ENCODE measurements at places on chromosomes 1 and 21.
A peak's percentile ranks its signal among the peaks of the same experiment; 100 is the strongest.

- no peak for DNase-seq
Measured at GRCh38 chr1:53415432-53415831, 43.8 kb upstream of the DMRTB1 start.

DNA sequence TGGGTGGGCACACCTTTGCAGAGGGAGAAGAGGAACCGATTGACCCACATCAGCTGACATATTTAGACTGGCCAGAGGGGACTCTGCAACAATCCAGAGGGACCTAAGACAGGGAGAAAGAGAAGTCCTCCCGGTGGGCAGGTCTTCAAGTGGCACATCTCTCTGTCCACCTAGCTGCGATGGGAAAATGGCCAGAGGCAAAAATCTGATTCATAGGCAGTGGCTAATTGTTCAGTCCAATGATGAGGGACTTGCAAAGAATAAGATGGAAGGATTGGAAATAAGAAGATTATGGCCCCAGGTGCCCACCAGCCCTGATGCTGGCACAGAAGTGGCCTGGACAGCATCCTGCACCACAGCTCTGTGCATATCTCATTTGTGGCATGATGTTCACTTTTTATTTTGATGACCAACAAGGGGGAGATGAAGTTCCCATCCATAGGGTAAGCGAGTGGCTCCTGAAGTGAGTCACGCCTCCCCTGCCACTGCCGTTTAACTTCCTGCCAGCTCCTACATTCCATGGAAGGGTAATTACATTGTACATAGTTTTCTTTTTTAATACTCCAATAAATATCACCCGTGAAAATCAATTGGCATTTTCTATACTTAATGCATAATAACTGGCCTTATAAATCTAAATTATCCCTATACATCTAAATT lies 659.6 kb downstream of the MATN1 start:
- DNase-seq = no peak

GRCh38 chr1:230857822-230858221 lies 10.5 kb downstream of the C1orf198 start:
- DNase-seq = no peak

DNA sequence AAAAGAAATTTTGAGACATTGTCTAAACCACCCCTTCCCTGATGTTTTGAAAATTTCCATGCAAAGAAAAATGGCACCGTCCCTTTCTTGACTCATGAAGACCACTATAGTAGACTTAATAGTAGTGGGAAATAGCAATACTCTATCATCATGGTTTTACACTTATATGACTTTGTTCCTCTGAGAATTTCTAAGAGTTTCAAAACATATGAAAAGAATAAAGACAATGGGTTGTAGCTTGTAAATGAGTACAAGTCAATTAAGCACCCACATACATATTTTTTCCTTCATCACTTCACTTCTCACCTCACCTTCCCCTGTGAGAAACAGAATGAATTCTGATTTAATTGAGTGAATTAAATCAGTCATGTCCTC lies 151.7 kb downstream of the LYPLAL1 start:
- DNase-seq = no peak

GRCh38 chr1:17170571-17170970 lies 34.4 kb upstream of the PADI1 start:
- DNase-seq = no peak

- DNase-seq = no peak
Measured at GRCh38 chr1:108858230-108858950, 1.5 kb upstream of the AKNAD1 start.

DNA sequence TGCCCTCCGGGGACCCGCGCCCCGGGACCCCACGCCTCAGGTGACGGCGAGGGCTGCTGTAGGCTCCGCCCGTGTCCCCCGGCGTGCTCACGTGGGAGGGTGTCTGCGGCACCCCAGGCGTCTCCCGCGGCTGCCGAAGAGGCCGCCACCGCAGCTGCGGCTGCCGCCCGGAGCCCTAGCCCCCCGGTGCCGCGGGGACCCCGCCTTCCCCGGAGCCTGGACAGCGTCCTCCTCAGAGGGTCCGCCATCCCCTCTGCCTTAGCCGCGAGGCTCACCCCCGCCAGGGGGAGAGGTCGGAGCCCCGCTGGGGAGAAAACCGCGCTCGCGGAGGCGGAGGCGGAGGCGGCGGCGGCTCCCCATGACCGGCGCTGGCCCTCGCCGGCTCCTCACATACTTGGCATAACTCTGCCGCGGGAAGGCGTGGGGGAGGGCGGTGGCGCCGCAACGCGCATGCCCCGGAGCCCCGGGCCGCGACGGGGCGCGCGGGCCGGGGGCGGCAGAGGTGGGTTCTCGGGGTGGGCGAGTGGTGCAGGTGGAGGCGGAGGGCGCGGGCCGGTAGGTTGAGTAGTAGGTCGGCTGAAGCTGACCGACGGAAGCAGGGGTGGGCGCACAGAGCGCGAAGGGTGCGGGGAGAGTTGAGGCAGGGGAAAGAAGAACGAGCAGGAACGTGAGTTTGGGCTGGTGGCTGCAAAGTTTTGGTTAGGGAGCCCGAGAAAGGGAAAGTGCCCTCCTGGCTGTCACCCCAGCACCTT lies 700 bp upstream of the SYDE2 start:
- DNase-seq = peak; percentile 60

GRCh38 chr1:38727684-38728584 lies 131.6 kb downstream of the RRAGC start:
- DNase-seq = no peak

GRCh38 chr1:19044975-19045831 lies 88.7 kb upstream of the IFFO2 start:
- no peak for DNase-seq

DNA sequence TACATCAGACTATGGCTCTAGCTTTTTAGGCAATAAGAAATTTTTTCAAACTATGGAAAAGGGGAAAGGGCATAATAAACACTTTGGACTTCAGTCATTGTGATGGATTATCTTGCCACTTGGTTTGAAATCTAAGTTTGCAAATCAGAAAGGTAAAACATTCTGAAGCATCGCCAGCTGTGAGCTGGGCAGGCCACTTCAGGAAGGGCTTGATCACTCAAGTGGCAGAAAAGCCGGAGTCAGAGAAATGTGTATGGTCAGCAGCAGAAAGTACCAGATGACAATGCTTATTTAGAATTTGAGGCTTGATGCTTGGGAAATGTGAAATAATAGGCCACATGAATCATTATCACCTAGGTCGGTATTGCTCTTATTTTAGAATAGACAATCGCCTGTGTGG lies 79.7 kb downstream of the ZNF648 start:
- DNase-seq = no peak

- no peak for DNase-seq
Measured at GRCh38 chr1:38125016-38125415, 78.4 kb upstream of the POU3F1 start.

DNA sequence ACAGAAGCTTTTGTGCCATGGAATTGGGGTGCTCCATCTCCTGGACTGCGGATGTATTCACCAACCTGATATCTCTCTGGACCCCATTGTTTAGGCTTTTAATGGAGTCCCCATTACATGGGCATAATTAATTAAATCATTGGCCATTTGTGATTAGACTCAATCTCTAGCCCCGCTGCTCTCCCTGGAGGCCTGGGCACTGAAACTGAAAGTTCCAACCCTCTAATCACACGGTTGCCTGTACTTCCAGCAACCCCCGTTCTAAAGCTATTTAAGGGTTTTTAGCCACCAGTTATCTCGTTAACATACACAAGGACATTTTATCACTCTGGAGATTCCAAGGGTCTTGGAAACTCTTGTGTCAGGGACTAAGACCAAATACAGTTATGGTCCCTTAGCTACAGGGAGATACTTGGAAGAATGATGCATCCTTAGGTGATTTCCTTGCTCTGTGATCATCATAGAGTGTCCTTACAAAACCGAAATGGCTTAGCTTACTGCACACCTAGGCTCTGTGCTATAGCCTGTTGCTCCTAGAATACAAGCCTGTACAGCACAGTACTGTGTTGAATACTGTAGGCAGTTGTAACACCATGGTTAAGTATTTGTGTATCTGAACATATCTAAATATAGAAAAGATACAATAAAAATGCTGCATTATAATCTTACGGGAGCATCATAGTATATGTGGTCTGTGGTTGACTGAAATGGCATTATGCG lies 71.8 kb downstream of the VPS13D start:
- no peak for DNase-seq

DNA sequence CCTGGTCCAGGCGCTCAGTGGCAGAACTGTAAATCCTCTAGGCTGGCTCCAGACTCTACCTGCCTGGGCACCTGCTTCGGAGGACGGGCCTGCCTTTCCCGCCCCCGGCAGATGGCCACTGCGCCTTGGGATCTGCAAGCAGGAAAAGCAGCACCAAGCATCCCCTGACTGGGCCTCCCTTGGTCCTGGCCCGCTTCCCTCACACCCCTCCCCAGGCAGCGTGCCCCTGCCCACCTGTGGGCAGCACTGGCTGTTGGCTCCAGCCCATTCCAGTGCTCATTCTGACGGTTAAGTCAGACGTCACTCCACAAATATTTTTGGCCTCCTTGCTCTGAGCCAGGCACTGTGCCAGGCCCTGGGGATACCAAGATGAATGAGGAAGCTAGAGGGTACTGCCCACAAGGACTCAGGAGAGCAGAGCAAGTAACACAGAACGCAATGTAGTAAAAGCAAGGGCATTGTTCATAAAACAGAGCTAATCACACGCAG lies 22.0 kb upstream of the BLACAT1 start:
- no peak for DNase-seq

DNA sequence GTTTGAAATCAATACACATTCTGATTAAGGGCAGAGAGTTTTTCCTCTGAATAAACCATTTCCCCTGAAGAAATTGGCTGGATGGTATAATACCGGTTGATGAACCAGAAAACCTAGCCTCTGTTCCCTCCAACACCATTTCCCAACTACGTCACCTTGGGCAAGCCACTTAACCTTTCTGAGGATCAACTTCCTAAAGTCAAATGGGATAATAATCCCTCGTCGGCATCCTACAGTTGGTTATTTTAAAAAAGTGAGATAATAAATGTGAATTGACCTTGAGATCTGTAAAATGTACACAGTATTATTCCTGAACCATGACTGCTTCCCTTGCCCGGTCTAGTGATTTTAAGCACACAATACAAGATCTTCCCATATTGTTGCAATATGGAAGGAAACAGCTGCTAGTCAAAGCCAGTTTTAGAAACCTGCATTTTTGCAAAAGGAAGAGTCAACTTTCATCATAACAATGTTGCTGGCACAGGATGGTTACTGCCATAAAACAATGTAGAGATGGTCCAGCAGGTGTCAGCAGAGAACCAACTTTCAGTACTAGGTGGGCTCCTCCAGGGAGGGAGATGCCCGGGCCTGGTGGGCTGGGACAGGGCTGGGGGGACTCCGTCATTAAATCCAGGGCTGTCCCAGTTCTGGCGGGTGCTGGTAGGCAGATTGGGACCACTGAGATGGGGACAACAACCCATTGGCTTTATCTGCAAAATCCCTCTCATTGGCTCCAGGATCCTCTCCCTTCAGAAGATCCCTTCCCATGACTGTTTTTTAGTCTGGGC lies 5.2 kb upstream of the HLX start:
- DNase-seq = no peak

DNA sequence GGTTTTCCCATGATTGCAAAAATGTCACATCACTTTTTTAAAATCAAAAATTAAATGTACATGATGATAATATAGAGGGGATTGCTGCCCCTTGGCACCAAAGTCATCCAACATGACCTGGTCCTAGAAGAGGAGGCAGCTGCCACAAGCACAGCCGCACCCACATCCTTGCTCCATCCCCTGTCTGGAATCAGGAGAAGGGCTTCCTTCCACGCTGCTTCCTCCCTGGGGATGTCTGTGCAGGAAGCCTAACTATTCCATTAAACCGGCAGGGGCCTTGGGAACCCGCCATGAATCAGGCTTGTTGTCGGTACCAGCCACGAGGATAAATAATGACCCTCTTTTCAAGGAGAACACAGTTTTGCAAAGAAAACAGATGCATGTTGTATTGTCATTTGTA lies 68.7 kb upstream of the AJAP1 start:
- DNase-seq = no peak

- no peak for DNase-seq
Measured at GRCh38 chr21:37128076-37128475, 55.0 kb downstream of the TTC3 start.

DNA sequence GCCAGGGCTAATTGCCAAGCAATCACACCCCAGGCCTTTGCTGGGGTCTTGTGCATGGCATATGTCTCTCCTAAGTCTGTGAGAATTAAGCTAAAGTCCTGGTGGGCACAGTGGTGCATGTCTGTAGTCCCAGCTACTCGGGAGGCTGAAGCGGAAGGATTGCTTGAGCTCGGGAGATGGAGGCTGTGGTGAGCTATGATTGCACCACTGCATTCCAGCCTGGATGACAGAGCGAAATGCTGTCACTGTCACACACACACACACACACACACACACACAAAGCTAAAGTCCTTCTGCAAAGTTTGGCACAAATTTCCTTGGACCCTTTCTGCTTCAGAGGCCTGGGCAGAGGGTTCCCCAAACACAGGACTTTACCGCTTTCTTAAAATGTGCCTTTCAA lies 31.3 kb upstream of the DNAJC11 start:
- DNase-seq = no peak

DNA sequence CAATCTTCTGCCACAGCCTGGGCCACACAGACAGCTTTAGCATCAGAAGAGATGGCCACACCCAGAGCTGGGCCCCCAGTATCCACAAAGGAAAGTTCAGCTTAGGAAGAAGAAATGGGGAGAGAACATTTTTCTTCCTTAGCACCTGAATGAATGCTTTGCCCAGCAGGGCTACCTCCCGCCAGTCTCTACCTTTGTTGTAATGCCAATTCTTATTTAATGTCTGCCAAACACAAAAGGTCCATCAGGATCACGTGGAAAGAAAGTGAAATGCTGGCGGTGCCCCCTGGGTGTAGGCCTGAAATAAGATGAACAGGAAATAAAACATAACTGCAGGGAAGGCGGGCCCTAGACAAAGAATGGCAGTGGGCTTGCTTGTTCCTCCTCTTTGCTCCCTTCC lies 125.6 kb downstream of the CACNA1E start:
- no peak for DNase-seq

- no peak for DNase-seq
Measured at GRCh38 chr1:1752190-1752589, 26.1 kb downstream of the NADK start.

GRCh38 chr21:31974454-31974985 lies 101.7 kb downstream of the HUNK start:
- DNase-seq = peak; percentile 41

GRCh38 chr1:93700532-93701469 lies 19.2 kb upstream of the BCAR3 start:
- no peak for DNase-seq

DNA sequence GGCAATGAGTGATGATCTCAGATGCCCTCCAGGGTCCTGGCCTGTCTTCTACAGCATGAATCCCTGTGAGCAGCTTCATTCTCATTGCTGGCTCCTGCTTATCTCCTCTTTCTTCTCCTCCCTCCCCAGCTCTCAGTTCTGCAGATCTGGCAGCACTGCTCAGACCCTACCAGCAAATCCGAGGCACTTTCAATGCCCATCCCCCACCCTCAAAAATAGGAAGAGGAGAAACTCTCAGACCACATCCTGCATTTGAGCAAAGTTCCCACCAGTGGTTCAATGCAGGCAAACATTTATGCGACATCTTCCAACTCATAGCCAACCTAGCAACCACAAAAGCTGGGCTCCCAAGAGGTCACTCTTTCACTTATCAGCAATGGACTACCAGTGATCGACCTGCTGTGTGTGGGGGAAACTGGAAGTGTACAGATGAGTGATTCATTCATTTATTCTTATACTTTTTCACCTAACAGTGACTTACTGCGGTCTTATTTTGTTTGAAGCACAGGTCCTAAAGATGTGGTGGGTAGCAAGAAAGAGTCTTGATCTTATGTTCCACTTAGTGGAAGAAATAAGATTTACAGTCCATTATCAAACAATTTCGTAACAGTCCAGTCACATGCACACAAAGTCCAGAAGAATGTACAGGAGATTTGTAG lies 5.8 kb upstream of the CHI3L2 start:
- peak; percentile 55 for DNase-seq

GRCh38 chr1:43716559-43717281 lies 9.4 kb downstream of the ST3GAL3 start:
- no peak for DNase-seq

Data from CD4-positive, alpha-beta T cell treated with Interleukin-4 for 1 hour (primary cell).